Heart left ventricle (tissue), 16 donors: ENCODE measurements at places on chromosomes 7 and 10. TPM values are rescaled to one million over a fixed set of nuclear protein-coding genes. Genes with fewer than 3 reads are reported as not detected.

TMEM229A gene
- not detected for total RNA-seq

DNA sequence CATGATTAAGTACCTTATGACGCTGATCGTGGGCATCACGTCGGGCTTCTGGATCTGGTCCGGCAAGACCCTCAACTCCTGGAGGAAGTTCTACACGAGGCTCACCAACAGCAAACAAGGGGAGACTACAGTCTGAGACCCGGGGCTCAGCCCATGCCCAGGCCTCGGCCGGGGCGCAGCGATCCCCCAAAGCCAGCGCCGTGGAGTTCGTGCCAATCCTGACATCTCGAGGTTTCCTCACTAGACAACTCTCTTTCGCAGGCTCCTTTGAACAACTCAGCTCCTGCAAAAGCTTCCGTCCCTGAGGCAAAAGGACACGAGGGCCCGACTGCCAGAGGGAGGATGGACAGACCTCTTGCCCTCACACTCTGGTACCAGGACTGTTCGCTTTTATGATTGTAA lies 2.5 kb downstream of the FZD1 start:
- H3K27me3 ChIP-seq = no peaks in the 10 kb centered on the region
- no peak for DNase-seq
- peak overlapping the region; percentile 87 for H3K4me3 ChIP-seq

DNA sequence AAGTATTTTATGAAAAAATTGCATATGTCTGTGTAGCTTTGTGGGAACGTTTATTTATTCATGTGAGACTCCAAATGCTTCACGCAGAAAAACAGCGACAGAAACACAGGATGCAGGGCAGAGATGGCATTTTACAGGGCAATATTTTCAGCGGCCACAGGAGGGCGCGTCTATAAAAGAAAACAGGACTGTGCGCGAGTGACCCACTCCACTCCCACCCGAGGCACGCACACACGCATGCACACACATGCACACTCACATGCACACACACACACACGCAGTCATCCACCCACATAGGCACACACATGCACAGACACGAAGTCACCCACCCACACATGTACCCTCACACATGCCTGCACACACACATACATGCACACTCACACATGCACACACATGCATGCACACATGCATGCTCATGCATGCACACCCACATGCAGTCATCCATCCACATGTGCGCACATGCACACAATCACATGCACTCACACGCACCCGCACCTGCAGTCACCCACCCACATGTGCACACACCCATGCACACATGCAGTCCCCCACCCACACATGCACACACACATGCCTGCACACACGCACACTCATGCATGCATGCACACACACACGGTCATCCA lies 96.3 kb downstream of the DNAJB6 start:
- no peak for DNase-seq
- H3K4me3 ChIP-seq = no peak overlapping the region
- no peaks in the 10 kb centered on the region for H3K36me3 ChIP-seq
- no peak overlapping the region for H3K27ac ChIP-seq
- no peaks in the 10 kb centered on the region for H3K27me3 ChIP-seq
- H3K4me1 ChIP-seq = peaks cover 7% of the 10 kb centered on the region

GRCh38 chr7:81110673-81111072 lies 191.8 kb upstream of the SEMA3C start:
- H3K27ac ChIP-seq = no peak overlapping the region
- no peaks in the 10 kb centered on the region for H3K36me3 ChIP-seq
- DNase-seq = no peak

- H3K36me3 ChIP-seq = no peaks in the 10 kb centered on the region
- H3K4me1 ChIP-seq = peaks cover 7% of the 10 kb centered on the region
- DNase-seq = no peak
- no peak overlapping the region for H3K27ac ChIP-seq
- H3K4me3 ChIP-seq = no peak overlapping the region
Measured at GRCh38 chr7:134706468-134706867, 59.8 kb downstream of the BPGM start.

DNA sequence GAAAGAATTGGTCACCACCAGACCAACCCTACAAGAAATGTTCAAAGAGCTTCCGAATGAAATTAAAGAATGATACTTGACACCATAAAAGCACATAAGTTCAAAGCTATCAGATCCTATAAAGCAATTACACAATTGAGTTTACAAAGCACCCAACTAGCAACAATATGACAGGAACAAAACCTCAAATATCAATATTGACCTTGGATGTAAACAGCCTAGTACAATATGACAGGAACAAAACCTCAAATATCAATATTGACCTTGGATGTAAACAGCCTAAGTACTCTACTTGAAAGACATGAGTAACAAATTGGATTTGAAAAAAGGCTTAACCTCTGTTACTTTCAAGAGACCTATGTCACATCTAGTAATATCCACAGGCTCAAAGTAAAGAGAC lies 1201.4 kb downstream of the XPNPEP1 start:
- no peak overlapping the region for H3K4me3 ChIP-seq
- H3K4me1 ChIP-seq = no peaks in the 10 kb centered on the region

GRCh38 chr10:77103213-77103612 lies 534.4 kb downstream of the KCNMA1 start:
- H3K36me3 ChIP-seq = no peaks in the 10 kb centered on the region
- no peak for DNase-seq
- no peaks in the 10 kb centered on the region for H3K27me3 ChIP-seq
- no peak overlapping the region for H3K27ac ChIP-seq

DNA sequence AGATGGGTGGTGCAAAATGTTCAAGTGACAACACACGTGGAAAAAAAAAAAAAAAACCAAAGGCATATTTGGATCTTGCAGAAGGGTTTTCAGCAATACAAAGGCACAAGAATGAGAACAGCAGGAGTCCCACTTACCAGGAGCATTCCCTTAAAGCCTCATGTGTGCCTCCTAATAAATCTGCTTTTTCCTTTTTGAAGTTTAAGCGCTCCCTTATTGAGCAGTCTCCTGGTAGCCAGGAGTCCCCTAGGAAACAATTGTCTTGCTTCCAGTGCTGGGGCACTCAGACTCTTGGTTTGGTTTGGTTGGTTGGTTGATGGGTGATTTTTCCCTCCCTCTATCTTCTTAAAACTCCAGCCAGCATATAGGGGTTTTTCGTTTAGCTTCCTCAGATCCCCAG lies 321.8 kb upstream of the NFE2L3 start:
- H3K27ac ChIP-seq = no peak overlapping the region
- no peak for DNase-seq
- peaks cover 2% of the 10 kb centered on the region for H3K4me1 ChIP-seq
- H3K27me3 ChIP-seq = no peaks in the 10 kb centered on the region
- no peaks in the 10 kb centered on the region for H3K36me3 ChIP-seq

DNA sequence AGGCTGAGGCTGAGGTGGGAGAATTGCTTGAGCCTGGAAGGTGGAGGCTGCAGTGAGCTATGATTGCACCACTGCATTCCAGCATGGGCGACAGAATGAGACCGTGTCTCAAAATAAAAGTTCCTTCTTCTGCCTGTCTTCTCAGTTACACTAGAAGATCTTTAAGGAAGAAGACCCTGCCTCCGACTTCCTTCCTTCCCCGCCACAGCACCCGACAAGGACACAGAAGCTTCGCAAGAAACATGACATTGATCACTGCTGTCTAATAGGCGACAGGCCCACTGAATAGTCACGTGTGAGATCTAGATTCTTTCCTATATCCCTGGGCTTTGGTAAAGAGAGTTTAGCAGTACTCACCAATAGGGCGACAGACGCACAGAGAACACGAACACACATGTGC lies 118.2 kb downstream of the PRPF18 start:
- H3K27me3 ChIP-seq = no peaks in the 10 kb centered on the region
- peaks cover 15% of the 10 kb centered on the region for H3K36me3 ChIP-seq
- peak overlapping the region; percentile 64 for H3K4me3 ChIP-seq
- peak overlapping the region; percentile 85 for H3K27ac ChIP-seq
- H3K4me1 ChIP-seq = peaks cover 71% of the 10 kb centered on the region

GPC2 gene
- total RNA-seq = 0.27 TPM

GRCh38 chr7:105839266-105839665 lies 37.1 kb downstream of the ATXN7L1 start:
- no peaks in the 10 kb centered on the region for H3K4me1 ChIP-seq
- no peaks in the 10 kb centered on the region for H3K36me3 ChIP-seq
- no peak for DNase-seq
- no peak overlapping the region for H3K27ac ChIP-seq
- H3K27me3 ChIP-seq = no peaks in the 10 kb centered on the region

DNA sequence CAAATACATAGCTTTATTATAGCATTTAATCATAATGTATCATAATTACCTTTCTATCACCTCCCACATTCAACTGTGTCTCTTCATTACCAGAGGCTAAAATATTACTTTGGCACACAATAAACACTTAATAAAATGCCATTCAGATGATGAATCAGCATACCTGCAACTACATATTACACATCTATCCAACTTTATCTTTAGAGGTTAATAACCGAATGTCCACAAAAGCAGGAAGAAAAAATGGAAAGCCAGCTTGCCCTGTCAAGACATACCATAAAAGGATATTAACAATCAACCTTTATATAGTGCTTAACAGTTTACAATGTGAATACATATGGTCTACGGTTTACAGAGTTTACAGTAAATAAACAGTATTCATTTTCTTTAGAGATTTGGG lies 12.7 kb downstream of the CACUL1 start:
- H3K4me1 ChIP-seq = no peaks in the 10 kb centered on the region
- no peak overlapping the region for H3K4me3 ChIP-seq
- no peaks in the 10 kb centered on the region for H3K36me3 ChIP-seq
- H3K27me3 ChIP-seq = no peaks in the 10 kb centered on the region

C10orf67 gene
- total RNA-seq = 0.35 TPM

GRCh38 chr7:39608278-39608677 lies 15.1 kb upstream of the RALA start:
- H3K4me1 ChIP-seq = peaks cover 35% of the 10 kb centered on the region
- no peak overlapping the region for H3K4me3 ChIP-seq
- no peak for DNase-seq
- H3K27ac ChIP-seq = no peak overlapping the region
- no peaks in the 10 kb centered on the region for H3K27me3 ChIP-seq

PLAC9 gene
- 20.6 TPM for total RNA-seq

GRCh38 chr10:49228677-49229076 lies 40.5 kb upstream of the TMEM273 start:
- H3K27me3 ChIP-seq = no peaks in the 10 kb centered on the region
- no peak for DNase-seq
- H3K4me3 ChIP-seq = no peak overlapping the region
- H3K36me3 ChIP-seq = no peaks in the 10 kb centered on the region
- peaks cover 5% of the 10 kb centered on the region for H3K4me1 ChIP-seq
- no peak overlapping the region for H3K27ac ChIP-seq

GPR15LG gene
- total RNA-seq = not detected

DNA sequence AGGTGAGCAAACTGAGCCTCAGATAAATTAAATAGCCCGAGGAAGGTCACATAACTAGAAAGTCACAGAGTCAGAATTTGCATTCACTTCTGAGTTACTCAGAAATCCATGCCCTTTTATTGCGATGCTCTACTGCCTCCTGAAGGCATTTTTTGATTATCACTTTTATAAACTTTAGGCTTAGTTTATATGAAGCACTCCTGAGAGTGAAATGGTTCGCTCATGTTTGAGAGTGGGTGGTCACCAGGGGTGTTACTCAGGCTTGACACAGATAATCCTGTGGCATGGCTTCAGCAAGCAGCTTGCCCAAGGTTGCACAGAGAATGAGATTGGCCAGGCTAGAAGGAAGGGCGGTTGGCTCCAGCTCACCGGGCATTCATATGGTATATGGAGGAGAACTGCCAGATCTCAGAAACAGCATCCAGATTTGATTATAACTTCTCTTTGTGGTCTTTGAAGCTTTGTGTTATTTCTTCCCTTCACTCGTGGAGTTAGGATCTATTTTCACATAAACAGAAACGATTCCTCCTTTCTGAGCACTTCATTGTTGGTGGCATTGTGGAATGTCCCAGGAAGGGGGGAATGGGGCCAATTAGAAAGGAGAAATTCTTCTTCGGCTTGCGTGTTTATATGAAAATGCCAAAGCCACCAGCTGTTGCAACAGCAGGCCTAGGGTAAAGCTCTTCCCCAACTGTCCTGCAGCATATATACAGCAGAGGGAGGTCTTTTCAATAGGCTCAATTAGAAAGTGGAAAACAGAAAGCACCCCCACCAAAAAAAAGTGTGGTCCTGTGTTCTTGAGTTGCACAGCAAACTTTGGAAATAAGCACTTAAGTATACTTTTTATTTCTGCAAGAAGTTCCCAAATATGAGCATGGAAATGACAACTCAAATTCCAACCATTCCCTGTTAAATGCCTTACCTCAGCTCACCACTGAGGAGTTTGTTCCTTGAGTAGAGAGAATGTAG lies 628.8 kb downstream of the SUGCT start:
- no peak for DNase-seq
- H3K36me3 ChIP-seq = no peaks in the 10 kb centered on the region
- H3K4me3 ChIP-seq = no peak overlapping the region
- no peak overlapping the region for H3K27ac ChIP-seq
- H3K27me3 ChIP-seq = no peaks in the 10 kb centered on the region

DNA sequence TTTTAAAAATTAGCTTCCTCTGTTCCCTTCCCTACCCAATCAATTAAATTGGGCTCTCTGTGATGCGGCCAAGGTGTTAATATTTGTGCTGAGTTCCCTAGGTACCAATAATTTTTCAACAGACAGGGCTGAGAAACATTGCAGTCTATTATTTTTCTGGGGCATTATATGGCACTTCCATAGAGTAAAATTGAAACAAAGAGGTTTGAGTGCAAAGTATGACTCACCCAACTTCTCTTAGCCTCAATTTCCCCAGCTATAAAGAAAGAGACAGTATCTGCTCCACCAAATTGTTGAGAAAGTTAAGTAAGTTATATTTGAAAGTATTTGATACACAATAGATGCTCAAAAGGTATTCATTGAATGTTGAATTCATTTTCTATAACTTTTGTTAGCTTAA lies 74.9 kb downstream of the TES start:
- no peaks in the 10 kb centered on the region for H3K27me3 ChIP-seq
- DNase-seq = no peak
- no peak overlapping the region for H3K4me3 ChIP-seq
- H3K27ac ChIP-seq = no peak overlapping the region
- no peaks in the 10 kb centered on the region for H3K36me3 ChIP-seq
- no peaks in the 10 kb centered on the region for H3K4me1 ChIP-seq

GRCh38 chr10:67790534-67791408 lies 47.2 kb downstream of the DNAJC12 start:
- H3K4me3 ChIP-seq = no peak overlapping the region
- H3K27ac ChIP-seq = no peak overlapping the region
- H3K27me3 ChIP-seq = no peaks in the 10 kb centered on the region

DGKB gene
- total RNA-seq = not detected

DNA sequence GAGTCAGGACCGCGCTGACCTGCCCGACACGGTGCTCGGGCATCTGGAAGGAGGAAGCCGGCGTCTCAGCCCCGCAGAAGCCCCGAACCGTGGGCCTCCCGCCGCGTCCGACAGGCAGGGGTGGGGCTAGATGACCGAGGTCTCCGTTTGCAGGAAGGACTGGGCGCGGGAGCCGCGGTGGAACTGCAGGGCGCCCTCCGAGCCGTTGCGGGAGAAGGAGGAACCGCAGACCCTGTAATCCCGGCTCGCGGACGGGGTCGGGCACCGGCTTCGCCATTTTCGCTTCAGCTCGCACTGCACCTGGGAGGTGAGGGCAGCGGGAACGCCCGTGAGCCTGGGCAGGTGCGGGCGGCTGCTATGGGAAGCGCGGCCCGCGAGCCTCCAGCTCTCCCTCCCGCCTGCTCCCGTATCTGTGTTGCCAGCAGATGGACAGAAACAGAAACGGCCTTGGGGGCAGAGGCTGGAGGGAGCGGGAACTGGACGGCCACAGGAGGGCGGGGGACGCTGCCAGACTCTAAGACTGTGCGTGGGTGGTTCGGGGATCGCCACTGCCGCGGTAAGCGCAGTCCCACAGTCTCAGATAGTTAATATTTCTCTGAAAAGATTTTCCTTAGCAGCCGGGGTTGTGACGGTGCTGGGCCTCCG lies 114.1 kb downstream of the VIPR2 start:
- DNase-seq = peak; percentile 60
- peaks cover 21% of the 10 kb centered on the region for H3K4me1 ChIP-seq
- H3K27me3 ChIP-seq = no peaks in the 10 kb centered on the region
- H3K27ac ChIP-seq = peak overlapping the region; percentile 48
- peaks cover 14% of the 10 kb centered on the region for H3K36me3 ChIP-seq
